ENCODE measurements at places on chromosomes 13 and 19.

- DNase-seq, result peak; percentile 82
Measured at GRCh38 chr19:40465025-40465556, 454 bp downstream of the BLVRB start.

DNA sequence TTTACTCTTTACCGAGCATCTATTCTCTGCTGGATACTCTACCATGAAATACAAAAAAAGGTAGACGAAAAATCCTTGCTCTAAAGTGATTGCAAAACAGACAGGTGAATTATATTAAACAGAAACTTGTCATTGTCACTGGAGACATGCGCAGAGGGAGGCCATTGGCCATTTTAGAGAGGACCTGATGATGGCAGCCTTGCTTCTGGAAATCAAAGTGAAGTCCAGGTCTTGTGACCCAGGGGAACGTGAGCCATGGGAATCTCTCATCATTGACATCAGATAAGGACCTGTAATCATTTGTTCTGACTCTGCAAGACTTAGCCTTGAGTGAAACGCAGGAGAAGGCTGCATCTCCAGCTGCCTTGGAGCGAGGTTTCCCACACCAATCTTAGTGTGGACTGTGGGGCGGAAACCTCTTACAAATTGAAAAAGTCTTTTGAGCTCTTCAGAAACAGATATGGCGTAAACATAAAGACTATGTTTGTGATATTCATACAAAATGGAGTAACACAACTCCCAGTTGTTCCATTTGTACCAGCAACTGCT, 16.8 kb upstream of the SLC46A3 start:
- no peak for DNase-seq

GRCh38 chr13:89937420-89937819, 1410.1 kb upstream of the MIR17HG start:
- no peak for DNase-seq

- peak; percentile 48 for DNase-seq
Measured at GRCh38 chr13:48411841-48412531, 927 bp downstream of the LPAR6 start.

DNA sequence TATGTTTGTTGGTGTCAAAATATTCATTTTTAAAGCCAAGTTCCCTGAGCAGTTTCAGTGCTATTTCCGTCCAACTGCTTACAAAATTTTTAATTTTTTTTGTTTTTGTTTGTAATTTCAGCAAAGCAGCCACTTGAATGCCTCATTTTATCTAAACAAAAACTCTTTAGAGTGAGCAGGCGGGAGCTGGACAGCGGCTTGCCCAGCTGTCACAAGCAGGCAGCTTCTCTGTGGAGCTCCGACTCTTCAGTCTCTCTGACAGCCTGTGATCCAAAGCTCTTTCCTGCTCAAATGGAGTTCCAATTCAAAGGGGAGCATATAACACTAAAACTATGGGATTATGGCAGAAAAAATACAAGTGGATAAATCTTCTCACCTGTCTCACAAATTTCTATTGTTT, 618.3 kb upstream of the PCDH20 start:
- DNase-seq, result no peak

GRCh38 chr19:10797078-10797477, 38.9 kb downstream of the TMED1 start:
- no peak for DNase-seq

- DNase-seq, result no peak
Measured at GRCh38 chr19:45275370-45275971, 24.4 kb downstream of the MARK4 start.

- DNase-seq, result no peak
Measured at GRCh38 chr13:77062097-77062496, 35.1 kb upstream of the FBXL3 start.

DNA sequence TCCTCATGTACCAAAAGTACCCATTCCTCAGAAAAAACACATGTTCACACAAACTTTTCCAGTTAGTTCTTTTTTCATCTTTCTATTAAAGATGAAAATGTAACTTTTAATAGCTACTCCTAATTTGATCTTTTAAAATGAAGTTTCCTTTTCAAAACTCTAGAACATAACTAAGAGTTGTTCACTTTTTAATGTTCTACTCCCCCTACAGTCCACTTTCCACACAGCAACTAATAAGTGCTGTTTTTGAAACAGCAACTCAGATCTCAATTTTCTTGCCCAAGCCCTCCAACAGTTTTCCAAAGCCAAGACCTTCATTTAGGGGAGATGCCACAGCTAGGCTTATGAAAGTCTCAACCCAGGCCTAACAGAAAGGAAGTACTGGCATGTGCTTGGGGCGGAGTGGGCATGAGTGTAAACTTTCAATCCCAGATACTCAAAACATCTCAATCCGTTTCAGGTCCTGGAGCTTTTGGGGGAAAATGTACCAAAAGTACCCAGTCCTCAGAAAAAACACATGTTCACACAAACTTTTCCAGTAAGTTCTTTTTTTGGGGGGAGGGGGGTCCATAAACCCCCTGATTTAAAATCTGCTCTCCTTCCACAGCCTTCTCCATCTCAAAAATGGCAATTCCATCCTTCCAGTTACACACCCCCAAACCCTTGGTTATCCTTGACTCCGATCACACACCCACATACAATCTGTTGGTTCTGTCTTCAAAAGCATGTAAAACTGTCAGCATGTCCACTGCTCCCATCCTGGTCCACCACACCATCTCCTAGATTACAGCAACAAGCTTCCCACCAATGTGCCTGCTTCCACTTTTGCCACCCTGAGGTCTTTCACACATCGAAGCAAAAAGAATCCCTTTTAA, 2.0 kb downstream of the FBL start:
- peak; percentile 57 for DNase-seq

GRCh38 chr19:10454267-10454666, 33.9 kb downstream of the PDE4A start:
- no peak for DNase-seq

DNA sequence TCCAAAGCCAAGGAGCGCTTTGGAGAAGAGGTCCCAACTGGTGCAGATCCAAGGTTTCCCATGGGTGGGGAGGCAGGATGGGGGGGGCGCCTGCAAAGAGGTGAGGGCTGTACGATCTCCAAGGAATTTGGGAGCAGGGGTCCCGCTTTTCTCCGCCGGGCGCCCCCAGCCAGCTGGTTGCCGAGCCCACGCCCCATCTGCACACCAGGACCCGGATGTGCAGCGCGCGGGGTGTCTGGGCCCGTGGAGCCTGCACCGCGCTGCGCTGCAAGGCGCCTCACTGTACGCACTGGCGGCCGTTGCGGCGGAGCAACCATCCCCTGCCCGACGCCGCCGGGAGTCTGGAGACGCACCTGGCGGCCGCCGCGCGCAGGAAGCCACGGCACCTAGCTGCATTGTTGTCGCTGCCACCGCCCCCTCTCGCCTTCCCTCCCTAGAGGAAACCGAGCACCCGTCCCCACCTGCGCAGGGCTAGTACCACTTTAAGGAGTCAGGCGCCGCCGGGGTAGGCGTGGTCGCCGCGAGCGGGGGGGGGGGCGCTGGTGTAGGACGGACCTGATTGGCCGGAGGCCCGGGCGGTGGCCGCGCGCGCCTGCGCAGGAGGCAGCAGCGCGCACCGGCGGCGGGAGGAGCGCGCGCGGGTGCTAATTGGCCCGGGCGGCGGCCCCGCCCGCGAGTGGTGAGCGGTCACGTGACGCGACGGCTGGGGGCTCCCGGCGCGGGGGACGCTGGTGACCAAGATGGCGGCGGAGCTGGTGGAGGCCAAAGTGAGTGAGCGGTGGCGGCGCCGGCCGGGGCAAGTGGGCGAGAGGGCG, at the start of gene PIAS4:
Gene PIAS4, plus strand, starts transcription at position 716 of the 815 bp plus-strand sequence. Its CDS starts 25 bp downstream, at position 741.
- peak; percentile 95 for DNase-seq

DNA sequence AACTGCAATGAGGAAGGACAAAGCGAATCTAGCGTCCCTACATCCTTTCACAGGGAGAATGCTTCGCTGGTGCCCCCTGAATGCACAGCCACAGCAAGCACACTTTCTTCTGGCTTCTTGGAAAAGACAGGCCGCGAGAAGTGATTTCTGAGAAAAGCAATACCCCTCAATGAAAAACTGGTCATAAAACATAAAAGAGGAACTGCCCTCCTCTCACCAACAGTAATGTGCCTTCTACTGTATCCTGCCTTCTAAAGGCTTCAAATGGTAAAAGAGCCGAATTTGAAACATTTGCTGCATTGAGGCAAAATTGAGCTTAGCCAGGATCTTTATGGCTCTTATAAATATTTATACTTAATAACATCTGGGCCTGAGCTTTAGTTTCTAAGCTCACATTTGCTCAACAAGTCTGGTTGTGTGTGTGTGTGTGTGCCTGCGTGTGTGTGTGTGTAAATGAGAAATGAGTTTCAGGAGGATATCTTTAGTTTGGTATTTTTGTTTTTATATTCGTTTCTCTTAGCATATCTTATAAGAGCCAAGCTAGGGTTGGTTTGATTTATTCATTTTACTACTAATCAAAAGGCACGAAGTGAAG, 246.1 kb upstream of the MAB21L1 start:
- peak; percentile 96 for DNase-seq

DNA sequence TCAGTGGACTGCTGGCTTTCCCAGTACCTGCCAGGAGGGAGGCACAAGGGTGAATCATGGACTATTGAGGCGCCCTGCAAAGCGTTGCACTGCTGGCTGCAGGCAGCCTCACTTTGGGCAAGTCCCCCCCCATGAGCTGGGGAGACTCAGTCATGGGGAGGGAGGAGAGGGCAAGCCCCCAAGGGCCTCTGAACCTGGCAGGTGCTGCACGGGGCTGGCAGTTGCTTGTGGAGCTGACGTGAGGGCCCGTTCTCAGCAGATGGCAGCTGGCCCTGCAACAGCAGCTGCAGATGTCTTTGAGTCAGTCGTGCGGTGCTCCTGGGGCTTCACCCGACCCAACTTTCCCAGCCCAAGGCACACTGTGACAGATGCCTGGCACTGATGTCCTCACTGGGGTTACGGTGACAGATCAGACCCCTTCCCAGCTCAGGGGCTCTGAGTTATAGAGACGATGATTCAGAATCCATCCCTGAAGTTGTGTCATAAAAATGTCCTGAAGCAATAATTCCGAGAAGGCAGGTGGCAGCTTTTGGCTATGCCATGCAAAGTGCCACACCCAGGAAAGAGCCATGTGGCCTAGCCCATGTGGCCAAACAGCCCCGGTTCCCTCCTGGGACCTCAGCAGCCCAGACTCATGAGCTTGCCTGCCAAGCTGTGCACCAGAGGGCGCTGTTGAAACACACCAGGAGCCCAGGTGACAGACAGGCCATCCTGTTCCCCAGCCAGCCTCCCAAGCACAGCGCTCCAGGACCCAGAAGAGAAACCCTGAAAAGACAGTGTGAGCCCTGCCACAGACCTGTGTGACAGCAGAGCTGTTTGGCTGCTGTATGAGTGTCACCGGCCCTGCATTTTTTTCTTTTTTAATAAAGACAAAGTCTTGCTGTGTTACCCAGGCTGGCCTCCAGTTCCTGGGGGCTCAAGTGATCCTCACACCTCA, 53.6 kb upstream of the LDLR start:
- DNase-seq, result peak; percentile 88

- DNase-seq, result peak; percentile 15
Measured at GRCh38 chr19:8148410-8149260, 757 bp downstream of the FBN3 start.

All from KBM-7 (cell line).